ENCODE measurements at places on chromosomes 6 and 20.
A peak's percentile ranks its signal among the peaks of the same experiment; 100 is the strongest.

- no peak for DNase-seq
Measured at GRCh38 chr6:53119772-53120409, 28.8 kb downstream of the GCM1 start.

- DNase-seq = no peak
Measured at GRCh38 chr6:20819774-20820400, 285.6 kb downstream of the CDKAL1 start.

DNA sequence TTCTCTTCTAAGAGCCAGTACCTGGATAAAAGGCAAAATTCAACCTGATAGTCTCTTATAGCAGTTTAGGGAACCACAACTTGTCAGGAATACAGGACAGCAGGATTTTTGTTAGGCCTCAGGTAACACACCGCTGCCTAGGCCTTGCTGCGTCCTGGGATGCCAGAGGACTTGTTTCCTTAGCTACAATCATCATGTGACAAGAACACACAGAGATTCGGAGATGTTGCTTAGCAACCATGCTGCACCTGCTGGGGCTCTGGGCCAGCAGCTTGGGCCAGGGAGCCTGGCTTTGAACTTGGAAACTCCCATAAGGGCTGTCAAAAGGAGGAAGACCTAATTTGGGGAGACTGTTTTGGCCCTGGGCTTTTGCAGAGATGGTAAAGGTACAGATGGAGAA is 36.1 kb upstream of the CHD6 start:
- no peak for DNase-seq

- no peak for DNase-seq
Measured at GRCh38 chr20:17939622-17940223, 28.9 kb downstream of the SNX5 start.

DNA sequence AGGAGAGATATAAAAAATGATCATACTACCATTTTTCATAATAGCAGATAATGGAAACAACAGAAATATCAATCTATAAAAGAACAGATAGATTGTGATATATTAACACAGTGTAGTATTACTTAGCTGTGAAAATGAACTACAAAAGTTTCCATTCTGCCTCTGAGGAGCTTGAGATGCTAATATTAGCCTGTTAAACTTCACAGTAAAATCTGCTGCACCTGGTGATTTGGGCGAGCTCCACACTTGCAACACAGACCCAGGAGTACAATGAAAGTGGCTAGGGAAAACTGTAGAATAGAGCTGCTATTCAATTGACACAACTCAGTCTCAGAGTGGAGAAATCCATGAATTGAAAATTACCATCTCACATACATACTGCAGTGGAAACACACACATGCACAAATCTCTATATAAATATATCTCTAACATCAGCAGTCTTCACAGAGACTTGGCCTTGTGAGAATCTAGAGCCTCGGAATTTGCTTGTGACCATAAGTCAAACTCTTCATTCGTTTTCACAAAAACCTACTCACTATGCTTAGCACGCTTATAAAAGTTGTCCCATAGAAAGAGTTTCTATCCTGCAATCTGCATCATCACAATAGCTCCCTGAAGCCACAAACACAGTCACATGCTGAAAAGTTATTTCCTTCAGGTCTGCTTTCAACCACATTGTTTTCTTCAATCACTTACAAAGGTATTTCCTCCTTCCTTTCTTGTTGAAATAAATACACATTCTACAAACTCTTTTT is 133.0 kb downstream of the PAK5 start:
- DNase-seq = no peak

DNA sequence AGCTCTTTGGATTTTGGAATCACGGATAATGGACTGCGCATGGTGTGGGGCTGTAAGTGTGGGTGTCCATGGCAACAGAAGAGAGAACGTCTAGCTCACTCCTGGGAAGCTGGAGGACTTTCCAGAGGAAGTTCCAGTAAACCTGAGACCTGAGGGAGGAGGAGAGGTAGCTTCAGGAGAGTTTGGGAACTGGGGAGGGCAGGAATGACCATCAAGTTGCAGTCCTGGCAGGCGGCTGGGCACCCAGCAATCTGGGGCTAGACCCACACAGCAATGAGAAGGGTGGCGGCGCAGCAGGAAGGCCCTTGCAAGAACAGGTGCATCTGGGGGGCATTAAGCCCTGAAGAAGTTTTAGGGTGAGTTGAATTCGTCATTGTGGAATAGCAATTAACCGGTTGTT is 95.9 kb downstream of the FOXC1 start:
- DNase-seq = no peak

- peak; percentile 66 for DNase-seq
Measured at GRCh38 chr6:148559848-148560433, 186.9 kb upstream of the UST start.

DNA sequence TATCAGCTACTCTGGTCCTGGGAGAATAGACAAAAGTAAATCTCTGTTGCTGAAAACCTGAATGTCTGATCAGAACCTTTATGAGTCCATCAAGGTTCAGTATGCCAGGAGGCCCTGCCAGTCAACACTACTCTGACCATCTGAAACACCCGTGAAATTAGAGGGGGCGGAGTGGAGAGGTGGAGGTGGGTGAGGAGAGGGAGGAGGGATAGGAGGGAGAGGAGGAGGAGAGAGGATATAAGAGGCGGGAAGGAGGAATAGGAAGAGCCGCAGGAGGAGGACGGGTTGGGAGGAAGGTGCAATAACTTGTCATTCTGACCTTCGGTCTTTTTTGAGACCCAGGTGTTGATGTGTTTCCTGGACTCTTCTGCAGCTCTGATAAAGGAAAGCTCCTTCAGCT is 8.0 kb downstream of the SERPINB9 start:
- DNase-seq = no peak

DNA sequence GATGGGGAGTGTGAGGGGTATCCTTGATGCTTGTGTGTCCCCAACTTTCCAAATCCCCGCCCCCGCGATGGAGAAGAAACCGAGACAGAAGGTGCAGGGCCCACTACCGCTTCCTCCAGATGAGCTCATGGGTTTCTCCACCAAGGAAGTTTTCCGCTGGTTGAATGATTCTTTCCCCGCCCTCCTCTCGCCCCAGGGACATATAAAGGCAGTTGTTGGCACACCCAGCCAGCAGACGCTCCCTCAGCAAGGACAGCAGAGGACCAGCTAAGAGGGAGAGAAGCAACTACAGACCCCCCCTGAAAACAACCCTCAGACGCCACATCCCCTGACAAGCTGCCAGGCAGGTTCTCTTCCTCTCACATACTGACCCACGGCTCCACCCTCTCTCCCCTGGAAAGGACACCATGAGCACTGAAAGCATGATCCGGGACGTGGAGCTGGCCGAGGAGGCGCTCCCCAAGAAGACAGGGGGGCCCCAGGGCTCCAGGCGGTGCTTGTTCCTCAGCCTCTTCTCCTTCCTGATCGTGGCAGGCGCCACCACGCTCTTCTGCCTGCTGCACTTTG is at the start of gene TNF:
Gene TNF (plus strand): TSS at position 231 of the 567 bp plus-strand sequence. CDS start 177 bp downstream, at position 408.
- no peak for DNase-seq

DNA sequence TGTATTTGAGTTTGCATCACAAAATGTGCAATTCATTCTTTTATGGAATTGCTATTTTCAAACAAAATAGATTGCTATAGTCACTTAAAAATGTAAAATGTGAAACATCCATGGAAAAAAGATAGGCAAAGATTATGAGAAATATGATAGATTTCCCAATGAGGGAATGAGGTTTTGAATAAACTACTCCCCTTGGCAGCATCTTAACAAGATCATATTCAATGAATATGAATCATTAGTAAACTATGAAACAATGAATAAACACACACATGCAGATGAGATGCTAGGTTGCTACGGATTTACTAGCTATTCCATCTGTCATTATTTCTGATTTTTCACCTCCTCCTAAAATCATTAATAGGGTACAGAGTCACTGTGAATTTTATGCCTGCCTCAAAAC is 401.8 kb downstream of the PHF3 start:
- no peak for DNase-seq

DNA sequence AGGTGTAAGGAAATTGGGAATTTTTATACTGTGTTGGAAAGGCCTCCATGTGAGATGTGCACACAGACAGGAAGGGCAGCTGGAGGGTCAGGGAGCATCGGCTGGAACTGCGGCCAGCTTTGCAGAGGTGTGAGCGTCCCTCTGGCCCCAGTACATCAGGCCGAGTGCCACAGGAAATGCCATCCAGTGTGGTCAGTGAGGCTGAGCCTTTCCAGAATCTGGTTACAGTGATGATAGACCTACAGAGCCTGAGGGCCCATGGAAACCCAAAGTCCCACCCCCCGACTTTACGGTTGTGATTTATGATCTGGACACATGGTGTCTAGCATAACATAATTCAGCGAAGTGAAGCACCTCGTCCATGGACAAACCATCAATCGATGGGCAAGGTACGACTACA is 137.3 kb upstream of the PDE10A start:
- no peak for DNase-seq

DNA sequence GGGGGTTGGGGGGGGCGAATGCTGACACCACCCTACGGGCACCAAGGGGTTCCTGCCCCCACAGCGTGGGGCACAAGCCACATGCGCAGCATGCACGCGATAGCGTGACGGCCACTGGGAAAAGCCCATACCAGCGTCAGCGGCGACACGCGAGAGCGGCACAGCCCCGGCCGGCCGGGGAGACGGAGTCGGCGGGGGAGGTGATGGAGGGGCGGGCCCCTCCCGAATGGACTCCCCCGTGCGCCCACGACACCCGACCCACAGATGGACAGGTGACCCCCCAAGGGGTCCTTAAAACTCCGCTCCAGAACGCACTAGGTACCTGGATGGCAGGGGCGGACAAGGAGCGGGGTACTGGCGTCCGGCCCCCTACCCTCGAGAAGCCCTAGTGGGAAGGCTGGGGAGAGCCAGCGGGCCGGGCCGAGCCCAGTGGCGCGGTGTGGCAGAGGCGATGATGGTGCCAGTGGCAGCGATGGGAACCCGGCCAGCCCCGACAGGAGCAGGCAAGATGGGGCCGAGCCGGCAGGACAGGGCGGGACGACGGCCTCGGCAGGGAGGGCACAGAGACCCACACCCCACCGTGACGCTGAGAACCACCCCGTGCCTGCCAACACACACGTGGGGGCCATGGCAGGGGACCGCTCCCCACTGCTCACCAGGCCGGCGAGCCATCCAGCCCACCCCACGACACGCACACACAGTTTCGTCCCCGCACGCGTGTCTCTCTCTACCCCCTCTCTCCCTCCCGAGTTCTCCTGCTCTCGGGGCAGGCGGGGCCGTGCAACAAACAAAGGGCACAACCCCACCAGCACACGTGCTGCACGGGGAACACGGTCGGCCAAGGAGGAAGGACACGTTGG is 1959.8 kb upstream of the DEFB115 start:
- no peak for DNase-seq

DNA sequence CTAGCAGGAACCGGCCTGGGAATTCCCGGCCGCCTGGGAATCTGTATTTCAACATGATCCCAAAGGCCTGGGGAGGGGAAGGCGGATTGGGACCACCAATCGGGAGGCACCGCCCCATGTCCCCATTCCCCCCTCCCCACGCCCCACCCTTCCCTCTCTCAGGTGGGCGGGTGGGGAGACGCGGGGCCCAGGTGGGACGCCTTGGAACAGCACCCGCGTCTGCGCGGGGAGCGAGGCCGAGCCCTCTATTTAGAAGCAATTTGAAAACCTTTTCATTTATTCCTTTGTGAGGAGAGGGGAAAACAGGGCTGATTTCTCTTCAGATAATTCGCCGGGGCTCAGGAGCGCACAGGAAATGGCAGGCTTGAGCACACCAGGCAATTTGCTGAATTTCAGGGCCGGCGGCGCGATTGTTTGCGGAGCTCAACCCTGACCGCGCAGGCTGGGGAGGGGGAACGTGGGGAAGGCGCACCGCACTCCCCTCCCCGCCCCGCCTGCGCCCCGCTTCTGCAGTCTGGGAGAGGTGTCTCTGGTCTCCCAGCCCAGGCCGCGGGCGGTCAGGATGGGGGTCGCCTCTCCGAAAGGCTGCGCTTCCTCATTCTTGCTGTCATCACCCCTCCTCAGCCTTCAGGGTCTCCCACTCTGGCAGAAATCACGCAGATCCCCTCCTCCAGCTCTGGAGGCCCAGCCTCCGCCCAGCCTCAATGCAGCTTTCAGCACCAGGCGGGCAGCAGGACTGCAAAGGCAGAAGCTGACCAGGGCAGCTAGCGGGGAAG is 170.0 kb downstream of the GRM4 start:
- no peak for DNase-seq

- no peak for DNase-seq
Measured at GRCh38 chr20:52103335-52103912, 88.2 kb downstream of the ZFP64 start.

- DNase-seq = no peak
Measured at GRCh38 chr6:90177544-90178383, 118.9 kb downstream of the BACH2 start.

GRCh38 chr6:6932341-6932740 is 175.4 kb upstream of the RREB1 start:
- no peak for DNase-seq

GRCh38 chr6:12719017-12719416 is 2.5 kb downstream of the PHACTR1 start:
- no peak for DNase-seq

DNA sequence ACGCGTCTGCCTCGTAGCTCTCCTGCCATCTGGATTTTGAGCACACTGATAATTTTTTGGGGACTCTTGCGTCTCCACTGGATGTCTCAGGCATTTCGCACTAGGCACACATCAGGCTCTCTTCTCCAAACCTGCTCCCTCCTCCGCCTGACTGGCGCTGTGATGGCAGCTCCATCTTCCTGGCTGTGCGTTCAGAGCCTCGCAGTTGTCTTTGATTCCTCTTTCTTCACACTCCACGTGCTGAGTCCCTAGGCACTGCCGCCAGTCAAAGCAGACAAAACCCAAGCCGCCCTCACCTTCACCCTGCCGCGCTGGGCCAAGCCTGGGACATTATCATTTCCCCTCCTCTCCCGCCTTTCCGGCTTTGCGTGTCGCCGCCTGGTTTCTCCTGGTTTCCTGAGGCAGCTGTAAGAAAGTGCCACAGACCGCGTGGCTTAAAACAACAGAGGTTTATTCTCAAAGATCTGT is 778 bp downstream of the PSMG4 start:
- DNase-seq = peak; percentile 8

DNA sequence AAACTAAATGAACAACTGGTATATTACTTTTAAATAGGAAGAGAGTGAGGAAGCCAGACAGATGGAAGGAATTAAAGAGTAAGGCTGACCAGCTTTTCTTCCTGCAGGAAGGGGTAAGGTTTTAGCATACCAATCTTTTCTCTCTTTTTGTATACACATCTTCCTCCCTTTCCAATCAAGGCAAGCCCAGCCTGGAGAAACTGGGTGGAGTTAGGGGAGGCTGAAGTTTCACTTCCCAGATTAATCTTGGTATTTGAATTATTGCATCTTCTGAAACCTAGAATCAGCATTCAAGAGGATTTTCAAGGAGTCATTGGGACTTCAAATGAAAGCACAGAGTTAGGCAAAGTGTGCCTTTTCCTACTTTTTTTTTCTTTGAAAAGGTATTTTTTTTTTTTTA is 33.1 kb downstream of the TMEM14A start:
- no peak for DNase-seq

DNA sequence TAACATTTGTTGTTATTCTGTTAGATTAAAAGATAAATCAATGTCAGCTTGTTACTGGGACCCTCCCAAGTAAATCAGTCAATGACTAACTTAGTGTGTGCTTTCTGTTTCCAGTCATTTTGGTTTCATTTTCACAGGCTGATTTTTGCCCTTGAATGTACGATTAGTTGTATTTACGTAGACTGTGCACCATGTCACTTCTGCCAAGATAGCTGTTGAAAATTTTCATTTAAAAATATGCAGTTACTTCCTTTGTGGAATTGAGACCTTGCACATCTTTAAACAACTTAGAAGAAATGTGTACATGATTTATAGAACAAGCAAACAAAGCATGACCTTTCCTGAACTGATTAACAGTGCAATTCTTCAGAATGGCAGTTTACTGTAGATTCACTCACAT is 944.8 kb upstream of the CITED2 start:
- DNase-seq = no peak

- DNase-seq = no peak
Measured at GRCh38 chr6:20402092-20402341, 338 bp downstream of the E2F3 start.

Measured in stimulated activated CD8-positive, alpha-beta memory T cell treated with anti-CD3 and anti-CD28 coated beads, Interleukin-2, amount 100 ng/mL, for 48 hours (primary cell).